ENCODE measurements at places on chromosomes 4 and X.

GRCh38 chr4:154004016-154004415 lies 215.1 kb upstream of the SFRP2 start:
- DNase-seq: no peak

GRCh38 chr4:76784237-76784636 lies 113.7 kb downstream of the SOWAHB start:
- no peak for DNase-seq

DNA sequence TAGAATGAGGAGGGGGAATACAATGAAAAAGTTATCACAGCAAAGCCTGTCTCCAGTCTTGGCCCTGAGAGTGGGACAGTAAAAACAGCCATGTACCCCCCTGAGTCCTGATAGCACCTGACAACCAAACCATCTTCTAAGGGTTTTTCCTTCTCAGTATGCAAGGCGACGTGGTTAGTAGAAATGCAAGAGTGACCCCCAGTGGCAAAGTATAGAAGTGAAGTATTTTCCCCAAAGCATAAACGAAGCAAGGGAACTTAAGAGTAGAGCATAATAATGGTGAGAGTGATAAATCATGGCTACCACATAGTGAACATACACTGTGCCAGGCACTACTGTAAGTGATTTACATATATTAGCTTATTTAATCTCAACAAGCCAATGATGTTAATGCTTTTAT lies 52.8 kb downstream of the FAM47C start:
- no peak for DNase-seq

GRCh38 chr4:77959566-77960338 lies 97.1 kb downstream of the MRPL1 start:
- DNase-seq: no peak

- DNase-seq: no peak
Observed at GRCh38 chrX:15207384-15207783, 62.5 kb downstream of the ASB9 start.

DNA sequence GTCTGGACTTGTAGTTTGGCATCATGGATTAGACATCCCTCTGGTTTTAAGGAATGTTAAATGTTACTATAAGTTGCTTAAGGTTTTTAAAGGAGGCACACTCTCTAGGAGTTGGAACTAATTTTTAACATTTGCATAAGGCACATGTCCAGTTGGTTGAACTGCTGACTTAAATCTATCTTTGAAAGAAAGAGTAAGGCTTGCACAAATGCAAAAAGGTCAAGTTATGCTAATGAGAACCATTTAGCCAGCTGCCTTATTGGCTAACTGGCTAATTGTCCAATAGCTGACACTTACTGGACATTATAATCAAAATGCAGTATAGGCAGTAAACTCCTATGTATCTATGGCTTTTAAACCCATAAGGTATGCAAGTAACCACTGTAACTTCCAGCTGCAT lies 206.1 kb upstream of the TTC29 start:
- no peak for DNase-seq
